Mammary microvascular endothelial cell (primary cell): ENCODE measurements at places on chromosomes 6 and 20. TPM values are rescaled to one million over a fixed set of nuclear protein-coding genes. Genes with fewer than 3 reads are reported as not detected.

KCNS1 gene
- total RNA-seq: 0.05 and 0.20 TPM in 2 replicates

MACROD2 gene
- 0.49 TPM in 1 of 2 replicates, not detected in the other for total RNA-seq

CCND3 gene
- total RNA-seq: 124 and 135 TPM in 2 replicates

OR2B6 gene
- total RNA-seq: not detected in 2 replicates

SOBP gene
- total RNA-seq: 0.05 and 0.27 TPM in 2 replicates

TCP11 gene
- not detected in 2 replicates for total RNA-seq

PAX1 gene
- total RNA-seq: not detected in 2 replicates

CTCFL gene
- total RNA-seq: not detected in 2 replicates

FAM217A gene
- not detected in 2 replicates for total RNA-seq

SLC32A1 gene
- not detected in 2 replicates for total RNA-seq

ADGRB3 gene
- total RNA-seq: not detected in 2 replicates

STMN3 gene
- total RNA-seq: 1.7 and 3.1 TPM in 2 replicates

RSPO4 gene
- total RNA-seq: not detected in 2 replicates

ME1 gene
- total RNA-seq: 14.6 and 15.5 TPM in 2 replicates

EEF1A2 gene
- total RNA-seq: 0.20 and 0.40 TPM in 2 replicates

DSP gene
- total RNA-seq: 4.6 and 4.7 TPM in 2 replicates

AARS2 gene
- total RNA-seq: 15.9 and 16.1 TPM in 2 replicates

GOPC gene
- 14.8 and 15.1 TPM in 2 replicates for total RNA-seq

ARMC12 gene
- not detected in 2 replicates for total RNA-seq

RGS17 gene
- 1.1 and 3.4 TPM in 2 replicates for total RNA-seq

ADGRF4 gene
- under 0.01 TPM in 1 of 2 replicates, not detected in the other for total RNA-seq

CBLN4 gene
- not detected in 2 replicates for total RNA-seq

CDSN gene
- total RNA-seq: not detected in 2 replicates

FOXA2 gene
- not detected in 2 replicates for total RNA-seq

ADGB gene
- not detected in 2 replicates for total RNA-seq

PPP1R11 gene
- total RNA-seq: 37.1 and 40.5 TPM in 2 replicates

OPN5 gene
- not detected in 2 replicates for total RNA-seq

FLRT3 gene
- total RNA-seq: 0.27 and 0.30 TPM in 2 replicates

SNAP25 gene
- total RNA-seq: 0.20 and 0.73 TPM in 2 replicates

FBXO30 gene
- total RNA-seq: 5.7 and 6.0 TPM in 2 replicates

EPPIN gene
- total RNA-seq: not detected in 2 replicates

EPB41L1 gene
- 3.1 and 8.2 TPM in 2 replicates for total RNA-seq

CNR1 gene
- 0.05 TPM in 1 of 2 replicates, not detected in the other for total RNA-seq
